Adrenal gland (tissue), 19 donors: ENCODE measurements at places on chromosomes 4 and X.

GRCh38 chr4:76779740-76780459 is 118.0 kb downstream of the SOWAHB start:
- no peak for DNase-seq

- no peak for DNase-seq
These were observed 68.6 kb upstream of the PPP3CA start for GRCh38 chr4:101415962-101416361.

DNA sequence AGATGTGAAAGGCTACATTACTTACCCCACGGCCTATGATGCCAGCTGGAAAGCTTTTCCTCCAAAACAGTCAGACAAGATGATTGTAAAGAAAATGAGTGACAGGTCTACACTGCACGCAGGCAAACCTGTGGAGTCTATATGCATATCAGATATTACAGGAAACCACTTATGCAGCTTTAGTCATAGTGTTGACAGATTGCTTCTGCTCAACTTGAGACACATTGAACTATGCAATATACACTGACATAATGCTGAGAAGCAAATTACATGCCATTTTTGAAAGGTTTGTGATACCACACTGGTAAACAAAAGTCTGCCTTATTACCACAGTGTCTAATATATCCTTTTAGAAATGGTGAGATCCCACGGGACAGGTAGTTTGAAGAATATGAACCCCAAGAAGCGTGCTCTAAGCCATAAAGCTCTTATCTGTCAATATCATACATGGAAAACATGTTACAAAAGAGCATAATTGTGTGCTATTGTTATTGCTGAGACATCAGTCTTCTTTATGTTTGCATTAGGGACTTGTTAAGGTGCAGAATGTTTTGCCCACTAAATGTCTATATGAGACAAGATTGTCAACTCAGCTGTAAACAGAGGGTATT is 1835.8 kb upstream of the TENM3 start:
- no peak for DNase-seq

- no peak for DNase-seq
These were observed 30.5 kb upstream of the TTC29 start for GRCh38 chr4:146976145-146976544.

GRCh38 chr4:159051245-159052071 is 51.4 kb upstream of the RAPGEF2 start:
- no peak for DNase-seq

- no peak for DNase-seq
These were observed 92.5 kb upstream of the ENPP6 start for GRCh38 chr4:184310171-184310567.

- peak; percentile 63 for DNase-seq
These were observed 47.4 kb upstream of the HOPX start for GRCh38 chr4:56728512-56728911.

DNA sequence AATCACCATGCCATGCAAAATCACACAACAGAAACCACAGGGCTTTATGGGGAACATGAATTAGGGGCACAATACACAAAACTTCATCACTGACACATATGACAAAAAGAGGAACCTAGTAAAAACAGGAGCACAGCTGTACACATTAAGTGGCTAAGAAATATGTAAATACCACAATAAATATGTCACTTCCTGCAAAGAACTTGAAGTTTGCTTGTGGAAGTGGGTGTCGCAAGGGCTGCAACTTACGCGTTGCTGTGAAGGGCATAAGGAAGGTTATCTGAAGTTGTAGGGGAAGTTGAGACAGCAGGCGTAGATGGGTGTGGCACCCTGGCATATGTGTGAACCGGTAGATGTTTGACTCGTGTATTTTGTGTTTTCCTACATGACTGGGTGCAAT is 42.4 kb downstream of the CLCN4 start:
- no peak for DNase-seq

DNA sequence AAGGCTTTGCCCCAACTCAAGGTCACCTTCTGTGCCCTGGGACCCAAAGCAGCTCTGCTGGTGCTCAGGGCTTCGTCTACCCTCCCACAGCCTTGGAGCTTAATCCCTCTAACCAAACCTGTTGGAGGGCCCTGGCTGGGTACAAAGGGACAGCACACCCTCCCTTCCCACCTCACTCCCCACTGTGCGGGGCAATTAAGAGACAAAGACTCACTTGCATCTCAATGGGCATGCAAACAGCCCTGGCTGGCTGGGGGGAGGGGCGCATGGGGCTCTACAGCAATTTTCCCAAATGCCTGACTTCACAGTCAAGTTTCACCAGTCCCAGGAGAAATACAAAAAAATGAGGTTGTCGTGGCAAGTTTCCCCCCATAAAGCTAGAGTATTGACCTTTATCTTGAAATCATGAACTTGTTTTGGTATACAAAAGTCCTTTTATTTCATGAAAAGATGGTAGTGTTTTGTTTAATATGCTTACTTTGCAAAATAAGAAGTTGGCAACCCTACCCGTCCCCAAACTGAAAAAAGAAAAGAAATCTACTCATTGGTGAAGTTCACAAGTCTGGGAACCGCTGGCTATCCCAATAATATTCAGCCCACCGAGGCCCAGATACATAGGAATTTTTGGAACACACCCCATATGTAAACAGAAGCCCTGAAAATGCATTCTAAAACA is 4.1 kb upstream of the CD99L2 start:
- no peak for DNase-seq

- DNase-seq = no peak
These were observed 87.1 kb downstream of the TSPAN5 start for GRCh38 chr4:98571161-98571786.

DNA sequence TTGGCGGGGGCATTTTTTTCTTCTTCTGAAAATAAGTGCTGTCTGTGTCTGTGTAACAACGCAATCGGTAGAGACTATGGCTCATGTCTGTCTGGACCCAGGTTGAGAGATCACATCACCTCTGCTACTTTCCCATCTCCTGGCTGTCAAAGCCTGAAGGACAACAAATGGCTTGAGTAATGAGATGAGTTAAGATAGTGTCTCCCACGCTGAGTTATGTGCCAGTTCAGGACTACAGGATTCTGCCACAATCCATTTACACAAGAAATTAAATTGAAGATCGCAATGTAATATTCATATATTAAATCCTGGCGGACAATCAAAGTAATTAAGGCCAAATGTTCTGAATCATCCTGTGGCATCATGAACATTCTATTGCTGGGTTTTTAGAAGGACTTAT is 16.5 kb upstream of the ARHGAP36 start:
- DNase-seq = no peak

GRCh38 chr4:123298801-123299200 is 97.8 kb upstream of the SPRY1 start:
- DNase-seq = no peak

- no peak for DNase-seq
These were observed 467.7 kb downstream of the IDS start for GRCh38 chrX:149037281-149037870.

DNA sequence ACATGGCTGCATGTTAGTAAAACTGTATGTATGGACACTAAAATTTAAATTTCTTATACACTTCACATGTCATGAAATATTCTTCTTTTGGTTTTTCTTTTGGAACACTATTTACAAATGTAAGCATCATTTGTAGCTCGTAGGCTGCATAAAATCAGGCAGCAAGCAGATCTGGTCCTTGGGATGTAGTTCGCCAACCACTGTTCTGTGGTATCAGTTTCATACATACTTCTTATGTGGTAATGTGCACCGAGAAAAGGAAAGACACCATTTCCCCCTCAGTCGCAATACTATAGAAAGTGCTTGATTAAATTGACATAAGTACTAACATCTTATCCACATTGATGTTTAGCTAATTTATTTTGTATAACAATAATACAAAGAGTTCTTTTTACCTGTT is 274.4 kb upstream of the VCX start:
- no peak for DNase-seq

DNA sequence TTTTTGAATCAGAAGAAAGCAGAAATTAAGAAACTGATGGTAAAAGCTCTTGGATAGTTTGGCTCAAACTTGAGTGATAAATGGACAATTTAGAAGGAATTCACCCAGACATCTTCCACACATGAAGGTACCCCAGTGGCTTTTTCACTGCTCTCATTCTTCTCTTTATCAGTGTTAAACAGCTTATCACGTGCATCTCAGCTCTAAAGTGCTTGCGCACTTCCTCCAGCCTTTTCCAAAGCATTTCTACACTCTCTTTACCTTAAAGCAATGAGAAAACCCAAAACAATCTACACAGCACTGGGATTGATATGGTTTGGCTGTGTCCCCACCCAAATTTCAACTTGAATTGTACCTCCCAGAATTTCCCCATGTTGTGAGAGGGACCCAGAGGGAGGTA is 509.1 kb upstream of the FAT1 start:
- DNase-seq = no peak

GRCh38 chrX:13996650-13997049 is 33.0 kb downstream of the GEMIN8 start:
- DNase-seq = no peak

- peak; percentile 59 for DNase-seq
These were observed 1.3 kb downstream of the SLC6A8 start for GRCh38 chrX:153688911-153689590.

DNA sequence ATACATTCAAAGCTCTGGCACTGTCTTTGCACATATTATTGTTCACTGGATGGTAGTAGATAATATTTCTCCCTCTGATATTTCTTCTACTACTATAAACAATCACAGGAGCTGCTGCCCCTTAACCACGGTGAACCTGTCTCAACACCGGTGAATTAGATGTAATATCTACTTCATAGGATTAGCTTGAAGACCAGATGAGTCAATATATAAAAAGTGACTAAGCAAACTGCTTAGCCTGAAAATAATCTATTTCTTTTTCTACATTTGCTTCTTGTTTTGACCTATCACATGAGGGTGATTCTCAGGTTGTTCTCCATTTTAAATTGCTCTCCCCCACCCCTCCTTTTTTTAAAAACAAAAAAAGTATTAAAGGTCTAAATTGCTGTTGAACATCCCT is 645.5 kb downstream of the ANKRD50 start:
- DNase-seq = no peak

DNA sequence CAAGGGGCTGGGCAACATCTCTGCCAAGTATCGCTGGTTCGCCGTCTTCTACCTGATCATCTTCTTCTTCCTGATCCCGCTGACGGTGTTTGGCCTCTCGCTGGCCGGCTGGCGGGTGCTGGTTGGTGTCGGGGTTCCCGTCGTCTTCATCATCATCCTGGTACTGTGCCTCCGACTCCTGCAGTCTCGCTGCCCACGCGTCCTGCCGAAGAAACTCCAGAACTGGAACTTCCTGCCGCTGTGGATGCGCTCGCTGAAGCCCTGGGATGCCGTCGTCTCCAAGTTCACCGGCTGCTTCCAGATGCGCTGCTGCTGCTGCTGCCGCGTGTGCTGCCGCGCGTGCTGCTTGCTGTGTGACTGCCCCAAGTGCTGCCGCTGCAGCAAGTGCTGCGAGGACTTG is 20.6 kb downstream of the SLC34A2 start:
- DNase-seq = no peak

GRCh38 chr4:72629540-72629939 is 60.5 kb upstream of the ADAMTS3 start:
- DNase-seq = no peak

DNA sequence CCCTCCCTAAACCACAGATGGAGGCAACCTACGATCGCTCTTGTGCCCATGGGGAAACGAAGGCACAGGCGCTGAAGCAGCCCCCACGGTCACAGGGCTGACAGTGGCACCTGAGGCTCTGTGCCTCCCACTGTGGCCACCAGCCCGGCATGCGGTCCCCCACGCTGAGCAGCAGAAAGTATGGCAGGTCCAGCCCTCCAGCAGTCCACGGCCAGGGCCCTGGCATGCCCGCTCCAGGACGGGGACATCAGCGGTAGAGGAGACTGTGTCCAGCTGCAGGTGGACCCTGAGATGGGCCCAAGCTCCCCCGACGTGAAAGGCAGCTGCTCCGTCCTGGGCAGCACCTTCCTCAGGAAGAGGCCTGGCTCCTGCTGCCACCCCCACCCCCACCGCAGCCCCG is 61.2 kb downstream of the FAM53A start:
- no peak for DNase-seq

DNA sequence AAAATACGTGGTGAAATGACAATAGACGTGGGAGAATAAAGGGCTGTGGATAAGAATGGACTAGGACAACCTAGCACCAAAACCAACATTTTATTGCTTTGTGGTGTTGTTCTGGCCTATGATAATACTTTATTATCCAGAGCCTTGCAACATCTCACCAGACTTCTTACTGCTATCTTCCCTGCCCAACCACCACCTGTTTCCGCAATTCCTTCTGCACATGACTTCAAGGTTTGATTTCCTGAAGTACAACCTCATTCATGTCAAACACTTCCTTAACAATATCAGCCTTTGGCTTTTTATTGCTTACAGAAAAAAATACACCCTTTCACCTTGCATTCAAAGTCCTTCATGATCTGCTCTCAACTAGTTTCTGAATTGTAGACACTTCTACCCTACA is 84.8 kb downstream of the RTL3 start:
- no peak for DNase-seq

DNA sequence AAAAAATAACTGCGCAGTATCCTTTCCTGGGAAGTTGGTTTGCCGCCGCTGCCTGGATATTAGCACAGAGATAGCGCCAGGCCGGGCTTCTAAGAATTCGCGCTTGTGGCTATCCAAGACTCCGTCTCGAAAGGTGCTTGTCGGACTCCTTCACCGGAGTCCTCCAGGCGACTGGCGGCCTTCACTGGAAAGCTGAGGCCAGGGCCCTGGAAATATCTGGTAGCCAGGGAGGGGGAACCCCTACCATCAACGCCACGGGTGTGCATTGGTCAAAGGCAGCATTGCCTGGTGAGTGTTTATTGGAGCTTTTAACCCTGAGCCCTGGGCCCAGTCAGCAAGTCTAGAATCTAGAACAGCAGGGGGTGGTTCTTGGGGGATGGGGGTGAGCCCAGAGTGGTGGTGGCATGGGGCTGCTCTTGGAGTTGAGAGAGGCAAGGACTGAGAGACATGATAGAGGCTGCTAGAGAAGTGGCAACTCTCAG is 577 bp upstream of the PIM2 start:
- DNase-seq = no peak

GRCh38 chr4:63728480-63729177 is 680.6 kb downstream of the TECRL start:
- no peak for DNase-seq

DNA sequence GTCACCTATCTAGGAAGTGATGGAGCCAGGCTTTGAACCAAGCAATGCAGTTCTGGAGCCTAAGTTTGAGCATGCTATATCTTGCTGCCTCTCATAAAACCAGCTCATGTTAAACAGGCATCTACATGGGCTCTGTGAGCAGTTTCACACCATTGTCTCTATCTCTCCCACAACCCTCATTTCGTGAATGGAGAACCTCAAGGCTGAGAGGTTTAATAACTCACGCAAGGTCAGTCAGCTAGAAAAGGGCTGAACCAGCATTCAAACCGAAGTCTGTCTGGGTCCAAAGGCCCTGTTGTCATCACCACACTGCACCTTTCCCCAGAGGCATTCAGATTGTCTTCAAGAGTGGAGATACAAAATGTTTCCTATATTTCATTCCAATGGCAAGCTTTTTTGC is 369.2 kb downstream of the MID1IP1 start:
- no peak for DNase-seq

DNA sequence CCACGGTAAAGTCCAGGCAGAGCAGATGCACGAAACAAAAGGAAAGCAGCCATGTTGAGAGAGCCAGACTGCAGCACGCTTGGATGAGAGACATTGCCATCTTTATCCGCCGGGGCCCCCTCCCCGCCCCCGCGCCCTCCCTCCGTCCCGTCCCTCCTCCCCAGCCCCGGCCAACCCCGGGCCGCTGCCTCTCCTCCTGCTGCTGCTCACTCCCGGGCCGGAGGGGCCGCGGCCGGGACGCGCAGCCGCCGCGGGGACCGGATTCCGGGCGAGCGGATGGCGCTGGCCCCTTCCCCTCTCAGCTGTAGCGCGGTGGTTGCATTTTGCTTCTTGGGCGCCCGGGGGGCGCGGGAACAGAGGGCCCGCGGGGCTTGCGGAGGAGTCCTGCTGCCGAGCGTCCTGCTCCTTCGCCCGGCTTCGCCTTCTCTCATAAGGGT is 542 bp downstream of the RNF150 start:
- DNase-seq = peak; percentile 64
